ENCODE measurements at places on chromosomes 11 and 22.

GRCh38 chr11:37449146-37449545 lies 851.1 kb upstream of the RAG2 start:
- DNase-seq, result peak; percentile 62

DNA sequence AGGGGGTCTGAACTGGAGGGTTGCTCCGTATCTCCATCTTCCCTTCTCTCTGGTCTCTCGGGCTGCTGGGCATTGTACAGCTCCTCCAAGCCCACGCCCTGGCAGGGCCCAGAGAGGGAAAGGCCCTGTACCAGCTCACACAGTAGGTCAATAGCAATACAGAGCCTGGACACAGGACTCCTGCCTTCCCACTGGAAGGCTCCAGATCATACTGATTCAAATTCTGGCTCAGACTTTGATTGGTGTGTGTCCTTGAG lies 6.6 kb downstream of the CSDC2 start:
- DNase-seq, result no peak

DNA sequence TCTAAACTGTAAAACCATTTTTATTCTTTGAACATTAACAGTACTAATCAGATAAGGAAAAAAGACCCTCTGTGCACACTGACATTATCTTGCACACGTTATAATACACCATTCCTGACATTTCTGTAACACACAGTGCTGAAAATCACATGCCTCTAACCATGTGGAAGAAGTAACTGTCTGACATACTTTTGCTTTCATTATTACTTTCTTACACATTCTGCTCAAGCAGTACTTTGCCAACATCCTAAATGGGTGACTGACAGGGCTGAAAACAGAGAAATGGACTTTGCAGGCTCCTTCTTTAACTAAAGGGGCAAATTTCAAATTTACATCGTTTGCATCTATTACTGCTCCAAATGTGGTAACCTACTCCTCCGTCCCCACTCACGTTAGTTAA lies 22.8 kb upstream of the TP53AIP1 start:
- DNase-seq, result peak; percentile 11

GRCh38 chr11:45800261-45800660 lies 4.7 kb upstream of the SLC35C1 start:
- no peak for DNase-seq

DNA sequence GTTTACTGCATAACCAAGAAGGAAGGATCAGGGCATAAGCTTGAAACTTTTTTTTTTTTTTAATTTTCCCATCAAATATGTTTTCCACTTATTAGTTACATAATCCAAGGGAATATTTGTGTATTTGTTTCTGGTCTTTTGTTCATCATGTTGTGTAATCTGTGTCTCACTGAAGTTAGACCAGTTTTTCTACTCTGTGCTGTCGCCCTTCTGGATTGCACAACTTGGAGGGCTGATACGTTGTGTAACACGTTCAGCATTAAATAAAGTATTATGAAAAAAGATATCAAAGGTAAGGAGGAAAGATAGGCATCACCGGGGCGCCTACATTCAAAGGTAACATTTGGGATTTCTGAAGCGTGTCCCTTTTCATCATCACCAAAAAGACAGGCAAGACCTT lies 3.3 kb upstream of the E2F8 start:
- DNase-seq, result no peak

DNA sequence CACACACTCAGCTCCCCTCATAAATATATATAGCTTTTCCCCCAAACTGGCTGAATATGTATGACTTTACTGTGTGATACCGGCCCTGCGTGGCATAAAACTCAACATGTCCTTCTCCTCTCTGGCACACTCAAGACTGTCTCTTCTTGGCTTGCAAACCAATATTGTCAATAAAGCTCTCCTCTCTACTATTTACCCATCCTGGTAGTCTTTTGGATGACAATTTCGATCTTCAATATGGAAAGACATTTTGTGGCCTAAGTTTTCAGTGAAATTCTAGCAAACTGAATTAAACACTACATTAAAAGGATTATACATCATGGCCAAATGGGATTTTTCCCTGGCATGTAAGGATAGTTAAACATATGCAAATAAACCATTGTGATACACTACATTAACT lies 1255.9 kb downstream of the JRKL start:
- no peak for DNase-seq

Measured in EH (cell line).